ENCODE measurements at places on chromosomes 7 and 10.

DNA sequence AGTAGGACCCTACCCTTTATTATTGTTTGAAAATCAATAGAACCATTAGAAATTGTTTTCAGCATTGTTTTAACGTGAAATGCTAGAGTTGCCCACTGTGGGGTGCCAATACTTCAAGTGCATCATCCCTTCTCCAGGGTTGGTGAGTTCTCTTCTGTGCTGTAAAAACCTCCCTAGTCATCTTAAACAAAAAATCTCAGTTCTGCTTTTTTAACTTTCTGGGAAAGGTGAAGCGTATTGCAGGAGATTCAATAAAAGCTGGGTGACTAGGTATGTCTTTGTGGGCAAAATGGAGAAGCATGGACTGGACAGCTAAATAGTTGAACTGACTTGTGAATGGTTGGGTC is 699.1 kb downstream of the SUGCT start:
- DNase-seq = no peak

DNA sequence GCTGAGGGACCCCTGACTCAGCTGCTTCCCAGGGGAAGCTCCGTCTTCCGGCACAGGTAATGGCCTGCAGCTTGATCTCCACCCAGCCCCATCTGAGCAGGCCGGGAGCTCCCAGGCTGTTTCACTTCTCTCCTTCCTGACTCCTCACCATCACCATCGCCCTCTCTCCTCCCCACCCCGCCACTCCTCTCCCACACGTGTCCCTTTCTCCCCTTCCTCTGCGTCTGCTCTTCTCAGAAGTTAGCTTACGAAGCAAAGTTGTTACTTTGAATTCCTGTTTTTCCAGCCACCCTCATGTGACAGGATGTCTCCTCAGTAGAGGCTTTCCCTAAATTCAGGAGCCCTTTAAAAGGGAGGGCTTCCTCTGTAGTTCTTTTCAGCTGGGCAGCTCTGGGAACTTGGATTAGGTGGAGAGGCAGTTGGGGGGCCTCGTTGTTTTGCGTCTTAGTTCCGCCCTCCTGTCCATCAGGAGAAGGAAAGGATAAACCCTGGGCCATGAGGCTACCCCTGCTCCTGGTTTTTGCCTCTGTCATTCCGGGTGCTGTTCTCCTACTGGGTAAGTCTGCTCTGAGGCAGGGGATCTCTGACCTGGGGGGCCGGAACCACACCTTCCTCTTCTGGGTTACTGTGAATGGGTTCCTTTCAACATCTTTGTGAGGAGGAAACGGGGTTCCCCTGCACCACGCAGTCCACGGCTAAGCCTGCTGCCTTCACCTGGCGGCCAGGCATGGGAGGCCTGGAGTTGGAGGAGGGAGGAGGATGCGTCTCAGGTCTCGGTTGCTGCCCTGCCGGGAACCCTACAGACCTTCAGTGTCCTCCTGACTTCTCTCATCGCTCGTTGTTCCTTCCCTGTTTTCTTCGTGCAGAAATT is at the start of gene MRC1:
MRC1 (plus strand) TSS at position 378 of the 871 bp plus-strand sequence; CDS start at position 496, 118 bp downstream.
- DNase-seq = no peak

GRCh38 chr10:47300429-47300931 is 483 bp downstream of the GDF10 start:
- no peak for DNase-seq

GRCh38 chr10:60951272-60951724 is 7.3 kb upstream of the RHOBTB1 start:
- DNase-seq = no peak

- no peak for DNase-seq
These were observed 182.9 kb downstream of the PTPN20 start for GRCh38 chr10:47094126-47094525.
